ENCODE measurements at places on chromosomes 5 and 9.

DNA sequence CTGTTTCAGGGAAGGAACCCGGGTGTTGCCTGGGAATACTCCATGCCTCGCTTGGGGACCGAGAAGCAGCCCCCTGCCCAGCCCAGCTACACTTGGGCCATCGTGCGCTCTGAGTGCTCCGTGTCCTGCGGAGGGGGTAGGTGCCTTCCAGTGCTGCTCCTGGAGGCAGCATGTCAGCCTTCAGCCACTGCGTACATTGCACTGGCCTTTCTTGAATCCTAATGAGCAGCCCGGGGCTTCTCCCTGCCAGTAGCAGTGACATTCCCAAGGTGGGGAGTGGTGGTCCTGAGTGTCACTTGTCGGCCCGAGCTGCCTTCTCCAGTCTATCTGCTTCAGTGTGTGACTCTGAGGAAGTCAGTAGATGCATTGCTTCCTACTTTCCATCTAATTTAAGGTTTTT, 101.9 kb downstream of the ADAMTS16 start:
- no peak for DNase-seq

- no peak for DNase-seq
These were observed 18.9 kb downstream of the LAMC3 start for GRCh38 chr9:131027872-131028179.

DNA sequence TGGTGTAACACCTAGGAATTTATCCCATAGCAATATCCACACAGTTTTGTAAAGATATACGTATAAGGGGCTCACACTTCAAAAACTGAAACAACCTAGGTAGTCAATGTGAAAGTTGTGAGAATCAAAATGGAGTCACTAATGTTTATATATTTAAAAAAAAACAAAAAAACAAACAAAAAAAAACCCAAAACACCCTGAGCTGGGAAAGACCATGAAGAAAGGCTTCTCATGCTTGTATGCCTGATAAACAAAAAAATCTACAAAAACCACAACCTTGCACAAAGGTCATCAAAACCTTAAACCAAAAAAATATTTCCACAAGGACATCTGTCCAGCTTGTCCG, 35.4 kb downstream of the AFF4 start:
- no peak for DNase-seq

DNA sequence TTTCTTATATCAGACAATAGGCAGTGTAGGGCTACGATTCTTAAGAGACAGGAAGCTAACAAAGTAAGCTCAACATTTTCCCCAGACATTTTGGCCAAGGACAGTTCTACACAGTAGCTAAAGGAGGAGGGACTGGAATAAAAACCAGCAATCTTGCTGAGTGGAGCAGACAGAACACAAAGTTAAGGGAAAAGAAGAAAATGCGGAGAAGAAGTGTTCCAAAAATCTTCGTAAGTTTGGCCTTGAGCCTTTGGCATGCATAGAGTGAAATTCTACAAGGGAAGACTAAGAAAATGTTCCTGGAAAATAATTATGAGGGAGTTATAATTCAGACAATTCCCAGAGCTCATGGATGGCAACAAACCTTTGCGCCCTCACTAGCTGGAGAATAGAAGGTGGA, 748.0 kb upstream of the CTNND2 start:
- no peak for DNase-seq

Measured in IMR-90 (cell line).